Lung (tissue), 17 donors: ENCODE measurements at places on chromosomes 7 and 10. TPM values are rescaled to one million over a fixed set of nuclear protein-coding genes. Genes with fewer than 3 reads are reported as not detected.

The TCERG1L gene
- 0.09 TPM for total RNA-seq

The AKR1D1 gene
- not detected for total RNA-seq

The ANXA8L1 gene
- 12.0 TPM for total RNA-seq

DNA sequence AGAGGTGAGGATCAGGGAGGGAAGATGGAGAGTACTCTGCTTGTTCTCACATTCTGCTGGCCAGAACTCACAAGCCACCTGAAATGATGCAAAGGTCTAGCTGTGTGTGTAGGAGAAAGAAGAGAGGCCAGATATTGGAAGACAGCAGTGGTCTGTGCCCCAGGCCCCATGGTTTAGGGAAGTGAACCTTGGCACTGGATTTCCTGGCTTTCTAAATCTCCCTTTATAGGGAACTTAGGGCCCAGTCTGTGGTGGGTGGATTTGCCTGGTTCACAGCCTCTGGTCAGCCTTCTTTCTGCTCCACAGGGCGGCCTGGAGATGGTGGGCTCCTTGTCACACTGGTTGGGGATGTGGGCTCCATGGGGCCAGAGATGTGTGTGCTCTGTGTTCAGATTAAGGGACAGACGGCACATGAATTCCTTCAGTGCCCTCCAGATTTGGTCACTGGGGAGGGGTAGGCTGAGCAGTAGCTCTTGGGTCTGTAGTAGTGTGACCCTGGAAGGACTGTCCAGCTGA lies 9.5 kb upstream of the SH2D4B start:
- no peak overlapping the region for H3K4me3 ChIP-seq
- no peak for DNase-seq
- H3K4me1 ChIP-seq: peaks cover 2% of the 10 kb centered on the region

The RNLS gene
- 8.9 TPM for total RNA-seq

The AOAH gene
- total RNA-seq: 29.9 TPM

DNA sequence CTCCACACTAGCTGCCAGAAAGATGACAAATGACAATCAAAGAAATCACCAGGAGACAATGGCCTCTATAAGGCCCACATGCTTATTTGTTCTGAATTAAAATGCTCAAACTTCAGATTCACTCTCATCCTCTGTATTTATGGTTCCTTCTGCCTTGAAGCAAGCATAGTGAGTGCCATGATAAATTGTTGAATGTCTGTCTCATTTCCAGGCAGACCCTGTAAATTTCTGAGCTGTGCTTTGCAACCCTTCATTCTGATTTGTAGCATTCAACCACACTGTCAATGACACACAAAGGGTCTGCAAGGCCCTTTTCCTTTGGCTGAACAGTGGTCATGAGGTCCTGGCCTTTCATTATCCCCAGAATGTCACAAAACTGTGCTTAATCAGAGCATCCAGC lies 506.6 kb upstream of the GHITM start:
- no peaks in the 10 kb centered on the region for H3K27me3 ChIP-seq
- no peak overlapping the region for H3K27ac ChIP-seq
- H3K36me3 ChIP-seq: no peaks in the 10 kb centered on the region
- H3K4me1 ChIP-seq: no peaks in the 10 kb centered on the region

The EFCAB10 gene
- total RNA-seq: 23.2 TPM

- H3K4me3 ChIP-seq: no peak overlapping the region
- no peaks in the 10 kb centered on the region for H3K4me1 ChIP-seq
- H3K36me3 ChIP-seq: no peaks in the 10 kb centered on the region
- H3K27ac ChIP-seq: no peak overlapping the region
- DNase-seq: no peak
These were observed 192.9 kb downstream of the TSPAN12 start for GRCh38 chr7:120665068-120665467.
